Activated naive CD4-positive, alpha-beta T cell treated with anti-CD3 and anti-CD28 coated beads for 36 hours (primary cell): ENCODE measurements at places on chromosomes 11 and 22. TPM values are rescaled to one million over a fixed set of nuclear protein-coding genes. Genes with fewer than 3 reads are reported as not detected.

- peak; percentile 22 for DNase-seq
Measured at GRCh38 chr11:6357222-6357621, 33.1 kb upstream of the SMPD1 start.

UCP3 gene
- 0.32 TPM for total RNA-seq

DNA sequence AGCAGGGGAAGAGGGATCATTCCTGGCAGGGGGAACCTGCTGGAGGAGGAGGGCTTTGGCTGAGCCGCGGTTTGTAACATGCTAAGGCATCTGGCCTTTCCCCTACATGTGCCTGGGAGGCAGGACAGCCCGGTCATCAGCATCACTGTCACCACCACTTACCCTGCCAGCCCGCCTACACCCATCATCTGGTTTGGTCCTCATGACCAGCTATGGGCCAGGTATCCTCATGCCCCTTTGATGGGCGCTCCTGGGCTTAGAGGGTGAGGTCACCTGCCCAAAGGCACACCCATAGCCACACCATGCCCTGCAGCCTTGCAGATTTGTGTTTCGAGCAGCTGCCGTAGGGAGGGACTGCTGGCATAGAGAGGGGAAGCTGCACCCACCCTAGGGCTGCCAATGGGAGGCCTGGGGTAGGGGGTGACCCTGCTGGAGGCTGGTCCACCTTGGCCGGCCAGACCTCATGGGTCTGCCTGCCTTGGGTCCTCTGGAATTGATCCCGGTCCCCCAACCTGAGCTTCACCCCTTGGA is 2.6 kb downstream of the MRGPRF start:
- no peak for DNase-seq

DBX1 gene
- not detected for total RNA-seq

- peak; percentile 13 for DNase-seq
Measured at GRCh38 chr22:16932577-16932976, 75.4 kb downstream of the GAB4 start.

MUC6 gene
- not detected for total RNA-seq

- peak; percentile 11 for DNase-seq
Measured at GRCh38 chr22:33519071-33519973, 401.0 kb downstream of the LARGE1 start.

- DNase-seq, result no peak
Measured at GRCh38 chr11:124861670-124862069, 3.6 kb upstream of the ROBO3 start.

DNA sequence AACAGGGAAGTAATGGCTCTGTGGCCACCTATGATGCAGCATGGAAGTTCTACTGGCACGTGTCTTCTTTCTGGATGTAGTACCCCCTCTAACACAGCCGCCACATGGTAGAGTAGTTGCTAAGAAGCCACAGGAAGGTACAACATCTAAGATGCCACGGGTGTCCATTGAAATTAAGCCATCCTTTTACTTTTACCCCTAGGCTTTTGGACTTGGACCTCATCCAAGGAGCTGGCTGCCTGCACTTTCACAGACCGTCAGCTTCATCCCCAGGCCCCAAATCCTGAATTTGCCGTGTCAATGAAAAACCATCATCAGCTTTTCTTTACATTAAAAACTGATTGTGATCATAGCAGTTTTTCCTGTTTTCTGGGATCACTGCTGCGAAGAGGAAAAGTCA is 102.4 kb downstream of the RPL27A start:
- no peak for DNase-seq

TOP3B gene
- total RNA-seq, result 41.4 TPM
